HuH-7 (cell line): ENCODE measurements at places on chromosomes 13 and 19.

GRCh38 chr19:3450796-3451411 lies 29.4 kb downstream of the SMIM24 start:
- no peak for DNase-seq

GRCh38 chr13:58598241-58598640 lies 966.7 kb downstream of the PCDH17 start:
- no peak for DNase-seq

GRCh38 chr13:112062571-112063570 lies 4.1 kb upstream of the SOX1 start:
- DNase-seq = no peak

GRCh38 chr13:87124785-87125074 lies 546.4 kb upstream of the SLITRK5 start:
- no peak for DNase-seq

GRCh38 chr13:26919311-26919710 lies 158.7 kb upstream of the GPR12 start:
- DNase-seq = no peak

DNA sequence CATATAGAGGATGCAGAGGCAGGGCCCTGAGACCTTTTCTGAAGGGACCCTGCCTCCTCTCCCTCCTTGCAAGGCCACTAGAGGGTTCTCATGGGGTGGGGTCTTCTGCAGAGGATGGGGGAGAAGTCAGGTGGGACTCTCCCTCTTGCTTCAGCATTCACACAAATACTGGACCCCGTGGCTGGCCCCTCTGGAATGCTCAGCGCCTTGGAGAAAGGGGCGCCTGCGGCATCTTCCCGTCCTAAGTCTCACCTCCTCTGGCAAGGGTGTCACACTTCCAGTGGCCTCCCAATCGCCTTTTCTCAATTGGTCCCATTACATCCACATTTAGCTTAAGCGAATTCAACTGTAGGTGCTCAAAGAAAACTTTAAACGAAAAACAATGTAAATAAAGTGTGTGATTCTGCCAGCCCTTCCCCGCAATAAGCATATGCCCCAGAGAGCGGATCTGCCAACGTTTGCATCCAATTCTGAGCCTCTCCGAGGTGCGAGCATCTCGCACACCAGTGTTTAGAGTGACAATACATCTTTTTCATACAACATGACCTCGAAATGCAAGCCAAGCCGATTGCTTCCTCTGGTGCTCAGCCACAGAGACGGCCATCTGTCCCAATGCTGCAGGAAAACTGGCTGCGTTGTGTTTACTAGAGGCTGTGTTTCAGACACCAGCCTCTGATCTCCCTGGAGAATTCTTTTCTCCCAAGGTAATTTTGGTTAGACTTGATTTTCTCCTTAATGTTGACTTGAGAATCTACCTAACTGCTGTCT lies 69.1 kb upstream of the WASF3 start:
- no peak for DNase-seq

DNA sequence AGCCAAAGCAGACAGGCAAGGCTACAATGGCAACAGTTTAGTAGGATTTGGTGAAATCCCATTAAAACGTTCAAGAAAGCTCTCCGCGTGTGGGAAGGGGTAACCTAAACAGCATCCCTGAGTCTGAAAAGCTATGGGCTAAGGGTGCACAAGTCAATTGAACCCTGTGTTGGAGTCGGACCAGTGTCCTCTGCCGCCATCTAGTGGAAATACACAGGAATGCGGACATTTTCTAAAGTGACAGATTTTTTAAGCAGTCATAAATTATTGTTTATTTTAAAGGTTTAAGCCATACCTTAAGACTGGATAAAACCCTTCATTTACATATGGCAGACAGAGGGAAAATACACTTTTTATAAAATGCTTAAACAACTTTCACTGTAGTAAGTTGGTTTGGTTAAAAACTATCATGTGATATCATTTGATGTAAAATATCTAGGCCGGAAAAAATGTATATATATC lies 26.5 kb upstream of the LSM14A start:
- DNase-seq = peak; percentile 71

DNA sequence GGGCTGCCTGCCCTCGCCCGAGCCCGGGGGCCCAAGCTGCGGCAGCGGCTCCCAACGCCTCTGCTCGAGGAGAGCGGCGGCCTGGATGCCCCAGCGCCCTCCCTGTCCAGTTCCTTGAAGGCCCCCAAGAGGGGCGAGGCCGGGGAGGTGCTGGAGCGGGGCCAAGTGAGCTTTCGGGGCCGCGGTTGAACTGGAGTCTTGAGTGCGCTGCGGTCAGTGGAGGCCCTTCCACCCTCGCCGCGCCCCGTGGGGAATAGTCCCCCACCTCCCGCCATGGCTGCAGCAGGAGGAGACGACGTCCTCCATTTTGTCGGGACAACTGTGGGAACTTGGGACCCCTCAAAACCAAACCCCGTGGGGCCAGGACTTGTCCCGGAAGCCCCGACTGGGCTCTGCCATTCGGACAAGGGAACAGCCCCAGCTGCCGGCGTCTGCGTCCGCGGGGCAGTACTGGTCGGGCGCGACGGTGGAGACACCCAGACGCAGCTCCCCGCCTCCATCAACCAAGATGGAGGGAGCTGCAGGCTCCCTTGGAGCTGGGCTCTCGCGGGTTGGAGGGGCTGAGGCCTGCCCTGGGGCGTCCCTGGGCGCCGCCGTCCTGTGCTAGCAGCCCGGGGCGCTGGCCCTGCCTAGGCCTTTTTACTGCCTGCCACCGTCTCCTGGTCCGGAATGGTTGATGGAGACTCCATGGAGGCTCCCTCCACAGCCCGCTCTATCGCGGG lies 736 bp upstream of the ZMYM5 start:
- peak; percentile 46 for DNase-seq

GRCh38 chr13:94079876-94080275 lies 399.6 kb downstream of the DCT start:
- no peak for DNase-seq

- no peak for DNase-seq
Measured at GRCh38 chr13:66216728-66217127, 1013.4 kb downstream of the PCDH9 start.

- DNase-seq = no peak
Measured at GRCh38 chr19:15962319-15962718, 13.5 kb downstream of the OR10H4 start.

GRCh38 chr13:40975441-40975840 lies 43.7 kb downstream of the ELF1 start:
- DNase-seq = no peak

- no peak for DNase-seq
Measured at GRCh38 chr19:12800923-12801465, 606 bp downstream of the PRDX2 start.

GRCh38 chr19:7823686-7824301 lies 6.2 kb upstream of the EVI5L start:
- DNase-seq = no peak

DNA sequence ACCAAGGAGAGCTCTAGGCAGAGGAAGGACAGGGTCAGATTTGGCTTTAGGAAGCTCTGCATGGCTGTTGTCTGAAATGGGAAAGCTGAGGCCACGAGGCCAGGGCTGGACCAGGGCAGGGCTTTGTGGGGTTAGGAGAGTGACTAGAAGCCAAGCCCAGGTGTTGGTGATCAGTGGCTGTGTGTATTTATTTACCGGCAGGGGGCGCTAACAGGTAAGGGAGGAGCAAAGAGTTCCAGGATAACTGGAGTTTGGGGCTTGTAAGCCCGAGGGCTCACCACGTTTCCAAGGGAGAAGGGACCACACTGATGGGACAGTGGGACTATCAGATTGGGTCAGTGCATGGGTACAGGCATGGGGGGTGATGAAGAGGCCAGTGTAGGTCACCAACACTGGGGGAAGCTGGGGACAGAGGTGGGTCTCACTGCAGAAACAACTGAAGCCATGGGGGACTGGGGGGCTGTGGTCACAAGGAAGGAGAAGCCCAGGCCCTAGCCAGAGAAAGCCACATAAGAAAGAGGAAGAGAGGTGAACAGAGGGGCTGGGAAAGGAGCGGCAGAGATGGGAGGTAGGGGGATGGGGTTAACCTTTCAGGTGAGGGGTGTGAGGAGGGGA lies 3.9 kb downstream of the TMEM147 start:
- DNase-seq = peak; percentile 96

GRCh38 chr13:41492432-41493260 lies 35.3 kb downstream of the RGCC start:
- DNase-seq = no peak

DNA sequence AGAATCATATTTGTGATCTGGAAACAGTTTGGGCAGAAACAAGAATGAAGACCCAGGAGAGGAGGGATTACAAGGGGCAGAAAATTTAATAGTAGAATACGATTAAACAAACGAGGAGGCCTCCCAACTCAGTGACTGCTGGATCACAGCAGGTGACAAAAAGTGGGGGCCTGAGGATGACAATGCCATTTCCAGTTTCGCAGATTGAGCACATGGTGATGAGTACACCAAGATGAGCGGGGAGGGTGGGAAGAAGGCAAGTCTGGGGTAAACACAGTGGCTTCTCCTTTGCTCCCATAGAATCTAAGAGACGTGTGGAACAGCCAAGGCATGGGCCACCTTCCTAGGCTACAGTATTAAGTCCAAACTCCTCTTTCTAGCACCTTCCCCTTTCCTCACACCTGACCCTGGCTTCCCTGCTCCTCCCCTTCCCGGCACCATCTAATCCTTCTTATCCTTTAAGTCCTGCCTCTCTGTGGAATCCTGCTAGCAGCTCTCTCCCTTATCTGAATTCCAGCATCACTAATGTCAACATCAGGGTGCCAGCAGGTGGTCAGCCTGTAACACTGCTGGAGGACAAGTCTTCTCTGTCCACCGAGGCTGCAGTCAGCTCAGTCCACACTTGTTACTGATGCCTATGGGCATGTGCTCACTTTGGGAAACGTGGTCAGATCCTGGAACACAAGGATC lies 13.5 kb downstream of the ATP7B start:
- peak; percentile 43 for DNase-seq

GRCh38 chr19:5838353-5839064 lies 993 bp downstream of the FUT6 start:
- no peak for DNase-seq

DNA sequence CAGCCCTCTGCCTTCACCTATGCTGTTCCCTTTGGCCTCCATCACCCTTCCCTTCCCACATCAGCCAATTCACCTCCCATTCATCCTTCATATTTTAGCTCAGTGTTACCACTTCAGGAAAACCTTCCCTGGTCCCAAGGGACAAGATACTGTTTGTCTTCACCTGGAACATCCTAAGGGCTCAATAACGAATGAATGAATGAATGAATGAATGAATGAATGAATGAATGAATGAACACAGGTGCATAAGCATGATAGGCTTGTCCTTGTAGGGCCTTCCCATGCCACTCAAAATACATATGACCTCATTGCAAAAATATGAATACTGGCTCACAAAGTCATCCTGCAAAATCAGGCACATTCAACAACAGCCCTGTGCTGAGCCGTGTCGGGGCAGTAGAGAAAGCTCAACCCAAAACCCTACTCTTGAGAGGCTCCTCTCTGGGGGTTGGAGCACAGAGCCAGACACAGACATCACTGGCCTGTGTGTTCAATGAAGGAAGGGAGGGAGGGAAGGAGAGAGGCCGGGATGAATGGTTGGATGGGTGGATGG lies 33.7 kb upstream of the TPM4 start:
- no peak for DNase-seq

DNA sequence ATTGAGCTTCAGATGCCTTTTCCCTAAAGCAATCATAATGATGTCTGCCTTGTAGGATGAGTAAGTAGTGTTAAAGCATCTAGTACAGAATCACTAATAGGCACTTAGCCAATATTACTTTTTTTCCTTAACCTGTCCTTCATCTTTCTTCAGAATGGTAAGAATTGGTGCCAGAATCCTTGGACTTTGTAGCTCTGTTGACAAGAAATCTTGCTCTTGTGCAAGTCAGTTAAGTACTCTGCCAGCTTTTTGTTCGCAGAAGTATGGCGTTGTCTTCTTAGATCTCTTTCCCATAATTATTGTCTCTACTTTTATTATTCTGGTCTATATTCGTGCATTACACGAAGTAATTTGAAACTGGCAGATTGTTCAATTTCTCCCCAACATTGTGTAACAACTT lies 554.5 kb downstream of the PCDH9 start:
- no peak for DNase-seq

GRCh38 chr19:33814181-33815165 lies 17.8 kb downstream of the KCTD15 start:
- DNase-seq = no peak

GRCh38 chr19:7676854-7677253 lies at the start of gene MCEMP1:
MCEMP1 (plus strand) TSS chr19:7677090; CDS start chr19:7677121, 31 bp downstream.
- DNase-seq = no peak

DNA sequence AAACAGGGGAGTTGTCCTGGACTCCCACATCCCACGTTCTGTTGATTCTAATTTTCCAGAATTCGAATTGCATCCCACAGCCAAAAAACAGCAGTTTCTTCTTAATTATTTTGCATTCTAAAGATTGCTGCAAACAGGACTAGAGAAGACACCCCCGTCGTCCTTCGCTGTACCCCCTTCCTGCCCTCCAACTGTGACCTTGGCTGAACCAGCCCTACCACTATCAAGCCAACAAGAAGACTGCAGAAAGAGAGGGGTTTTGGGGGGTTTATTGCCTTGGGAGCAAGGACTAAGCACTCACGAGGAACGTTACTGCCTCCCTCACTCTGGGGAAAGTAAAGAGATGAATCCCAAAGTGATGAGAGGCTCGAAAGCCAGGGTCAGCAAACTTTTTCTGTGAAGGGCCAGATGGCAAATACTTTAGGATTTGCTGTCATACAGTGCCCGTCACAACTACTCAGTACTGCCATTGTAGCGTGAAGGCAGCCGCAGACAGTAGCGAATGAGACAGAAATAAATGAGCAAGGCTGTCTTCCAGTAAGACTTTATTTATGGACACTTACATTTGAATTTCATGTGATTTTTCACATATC lies 32.5 kb upstream of the KATNAL1 start:
- no peak for DNase-seq

DNA sequence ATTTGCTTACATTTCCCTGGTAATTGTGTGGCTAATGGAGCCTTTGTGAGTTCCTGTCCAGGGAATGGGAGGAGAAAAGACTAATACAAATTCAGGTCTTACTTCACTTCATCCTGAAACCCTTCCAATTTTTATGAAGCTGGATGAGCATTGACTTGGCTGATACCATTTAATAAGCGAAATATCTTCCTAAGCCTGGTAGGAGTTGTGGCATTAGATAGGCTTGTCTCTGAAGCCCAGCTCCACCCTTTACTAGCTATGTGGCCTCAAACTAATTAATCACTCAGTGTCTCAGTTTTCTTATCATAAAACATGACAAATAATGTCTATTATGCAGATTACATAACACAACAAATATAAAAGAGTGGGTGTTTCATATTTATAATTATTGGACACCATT lies 106.3 kb downstream of the FGF9 start:
- no peak for DNase-seq

- no peak for DNase-seq
Measured at GRCh38 chr13:100738176-100738855, 63.7 kb upstream of the TMTC4 start.

GRCh38 chr19:45123440-45123850 lies 30.5 kb downstream of the PPP1R37 start:
- no peak for DNase-seq

DNA sequence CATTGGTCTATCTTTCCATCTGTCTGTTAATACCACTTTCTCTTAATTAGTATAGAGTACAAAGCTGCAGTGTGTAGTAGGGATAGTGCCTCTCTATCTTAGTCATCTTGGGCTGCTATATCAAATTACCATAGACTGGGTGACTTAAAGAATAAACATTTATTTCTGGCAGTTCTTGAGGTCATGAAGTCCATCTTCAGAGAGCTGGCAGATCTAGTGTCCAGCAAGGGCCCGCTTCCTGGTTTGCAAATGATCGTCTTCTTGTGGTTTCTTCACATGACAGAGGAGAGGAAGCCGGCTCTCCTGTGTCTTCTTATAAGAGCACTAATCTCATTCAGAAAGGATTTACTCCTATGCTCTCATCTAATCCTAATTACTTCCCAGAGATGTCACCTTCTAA lies 6.1 kb downstream of the ZNF700 start:
- no peak for DNase-seq

- no peak for DNase-seq
Measured at GRCh38 chr13:110802260-110802659, 88.8 kb downstream of the ING1 start.
